ENCODE measurements at places on chromosomes 7 and 10. TPM values are rescaled to one million over a fixed set of nuclear protein-coding genes. Genes with fewer than 3 reads are reported as not detected.

Gene C10orf105
- 0.33 TPM for total RNA-seq

Gene ELN
- total RNA-seq = 0.70 TPM

GRCh38 chr10:60848126-60848525 is 69.8 kb downstream of the CDK1 start:
- no peak overlapping the region for H3K27ac ChIP-seq
- H3K27me3 ChIP-seq = no peaks in the 10 kb centered on the region
- no peak overlapping the region for H3K4me3 ChIP-seq
- H3K4me1 ChIP-seq = no peaks in the 10 kb centered on the region
- no peaks in the 10 kb centered on the region for H3K36me3 ChIP-seq

- no peaks in the 10 kb centered on the region for H3K36me3 ChIP-seq
- peaks cover 26% of the 10 kb centered on the region for H3K4me1 ChIP-seq
- H3K27me3 ChIP-seq = no peaks in the 10 kb centered on the region
- no peak overlapping the region for H3K4me3 ChIP-seq
Measured at GRCh38 chr10:76113952-76114351, 682.5 kb downstream of the LRMDA start.

DNA sequence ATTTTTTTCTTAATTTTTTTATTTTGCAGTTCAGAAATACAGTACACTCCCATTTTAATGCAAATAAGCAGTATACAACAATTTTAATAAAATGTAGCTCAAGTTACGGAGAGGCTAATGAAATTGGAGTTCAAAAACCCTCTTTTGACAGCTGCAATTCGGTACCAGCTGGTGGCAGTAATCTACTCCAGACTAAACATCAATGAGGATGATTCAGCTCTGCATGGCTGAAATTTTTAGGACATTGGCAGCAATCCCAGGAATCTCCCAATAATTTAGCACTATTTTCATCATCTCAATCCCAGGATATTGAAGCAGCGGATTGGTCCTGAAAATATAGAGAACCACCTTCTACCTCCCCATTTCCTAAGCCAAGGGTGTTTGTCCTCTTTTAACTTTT is 278.8 kb downstream of the CACNA2D1 start:
- DNase-seq = no peak
- no peak overlapping the region for H3K4me3 ChIP-seq
- no peak overlapping the region for H3K27ac ChIP-seq
- peaks cover 4% of the 10 kb centered on the region for H3K4me1 ChIP-seq

- no peaks in the 10 kb centered on the region for H3K27me3 ChIP-seq
- no peaks in the 10 kb centered on the region for H3K36me3 ChIP-seq
- no peak overlapping the region for H3K27ac ChIP-seq
- peaks cover 20% of the 10 kb centered on the region for H3K4me1 ChIP-seq
- no peak for DNase-seq
Measured at GRCh38 chr10:88386204-88386788, 196.8 kb downstream of the RNLS start.

GRCh38 chr10:57018452-57018851 is 657.4 kb upstream of the ZWINT start:
- no peak overlapping the region for H3K27ac ChIP-seq
- H3K27me3 ChIP-seq = no peaks in the 10 kb centered on the region
- no peaks in the 10 kb centered on the region for H3K36me3 ChIP-seq
- no peak for DNase-seq
- H3K4me3 ChIP-seq = peak overlapping the region; percentile 69
- peaks cover 6% of the 10 kb centered on the region for H3K4me1 ChIP-seq

DNA sequence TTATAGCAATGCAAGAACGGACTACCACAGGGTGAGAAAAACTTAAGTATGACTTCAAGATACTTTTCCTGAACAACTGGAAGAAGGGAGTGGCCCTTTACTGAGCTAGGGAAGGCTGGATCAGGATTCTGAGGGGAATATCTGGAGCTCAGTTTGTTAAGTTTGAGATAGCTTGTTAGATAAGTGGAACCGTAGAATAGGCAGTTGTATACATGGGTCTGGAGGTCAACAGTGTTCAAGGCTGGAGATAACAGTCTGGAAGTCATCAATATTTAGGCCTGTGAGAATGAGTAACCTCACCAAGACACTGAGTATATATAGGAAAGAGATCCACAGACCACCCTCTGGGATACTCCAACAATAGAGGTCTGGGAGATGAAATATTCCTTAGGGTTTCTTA is 7.2 kb downstream of the PLEKHA1 start:
- H3K36me3 ChIP-seq = peaks cover 4% of the 10 kb centered on the region
- H3K27me3 ChIP-seq = no peaks in the 10 kb centered on the region
- H3K27ac ChIP-seq = no peak overlapping the region
- no peak for DNase-seq
- H3K4me3 ChIP-seq = no peak overlapping the region

DNA sequence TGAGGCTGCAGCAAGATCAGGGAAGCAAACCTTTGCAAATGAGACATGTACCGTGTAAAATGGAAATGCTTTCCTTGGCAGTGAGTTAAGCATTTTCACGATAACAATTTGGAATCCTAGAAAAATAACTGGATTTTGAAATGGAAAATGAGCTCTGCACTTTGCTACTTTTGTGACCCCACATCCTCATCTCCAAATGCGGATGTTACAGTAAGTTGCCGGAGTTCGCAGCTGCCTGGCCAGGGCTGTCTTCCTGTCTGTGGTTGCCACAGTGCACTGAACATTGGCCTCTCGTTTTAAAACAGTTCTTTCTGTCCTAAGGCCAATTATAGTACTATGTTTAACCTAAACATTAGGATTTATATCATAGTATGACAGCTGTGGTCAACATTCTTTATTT is 136.2 kb upstream of the FZD8 start:
- peaks cover 3% of the 10 kb centered on the region for H3K4me1 ChIP-seq
- H3K4me3 ChIP-seq = no peak overlapping the region
- no peak overlapping the region for H3K27ac ChIP-seq
- DNase-seq = no peak

Measured in endodermal cell (in vitro differentiated cells).